ENCODE measurements at places on chromosomes 6 and 20.

DNA sequence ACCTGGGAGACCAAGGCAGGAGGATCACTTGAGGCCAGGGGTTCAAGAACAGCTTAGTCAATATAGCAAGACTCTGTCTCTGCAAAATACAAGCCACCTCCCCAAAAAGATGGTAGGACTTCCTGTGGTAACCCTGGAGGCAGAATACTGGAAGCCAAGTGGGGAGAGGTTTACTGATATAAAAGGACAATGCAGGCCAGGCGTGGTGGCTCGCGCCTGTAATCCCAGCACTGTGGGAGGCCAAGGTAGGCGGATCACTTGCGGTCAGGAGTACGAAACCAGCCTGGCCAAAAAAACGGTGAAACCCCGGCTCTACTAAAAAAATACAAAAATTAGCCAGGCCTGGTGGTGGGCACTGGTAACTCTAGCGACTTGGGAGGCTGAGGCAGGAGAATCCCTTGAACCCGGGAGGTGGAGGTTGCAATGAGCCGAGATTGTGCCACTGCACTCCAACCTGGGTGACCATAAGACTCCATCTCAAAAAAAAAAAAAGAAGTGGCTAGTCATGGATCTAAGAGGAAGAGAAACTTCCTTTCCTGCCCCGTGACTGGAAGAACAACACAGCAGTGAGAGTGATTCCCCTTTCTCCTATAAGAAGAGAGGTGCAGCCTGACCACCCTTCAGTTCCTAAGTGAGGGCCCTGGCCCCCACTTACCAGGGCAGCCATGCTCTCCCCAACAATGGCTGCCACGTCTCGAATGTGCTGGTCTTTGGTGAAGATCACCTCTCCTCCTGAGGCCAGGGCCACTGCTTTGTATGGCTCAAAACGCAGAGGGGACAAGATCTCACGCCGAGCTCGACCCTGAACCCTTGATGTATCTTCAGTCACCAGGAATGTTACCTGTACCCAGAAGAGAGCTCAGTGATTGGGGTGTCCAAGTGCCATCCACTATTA lies 6.2 kb downstream of the SAPCD1 start:
- no peak for DNase-seq

DNA sequence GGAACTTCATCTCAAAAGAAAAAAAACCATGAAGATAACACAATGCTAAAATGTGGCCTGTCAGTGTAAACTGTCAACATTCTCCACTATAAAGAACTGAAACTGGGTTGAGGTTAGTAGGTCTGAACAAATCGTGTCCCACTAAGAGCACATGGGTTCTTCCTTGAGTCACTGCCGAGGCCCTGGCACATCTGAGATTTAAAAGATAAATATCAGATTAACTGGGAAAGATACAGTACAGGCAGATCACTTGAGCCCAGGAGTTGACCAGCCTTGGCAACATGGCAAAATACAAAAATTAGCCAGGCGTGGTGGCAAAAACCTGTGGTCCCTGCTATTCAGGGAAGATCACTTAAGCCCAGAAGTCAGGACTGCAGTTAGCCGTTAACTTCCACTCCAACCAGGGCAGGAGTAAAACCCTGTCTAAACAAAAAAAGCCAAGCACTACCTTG lies 5.6 kb downstream of the EEF1A1 start:
- DNase-seq = no peak

GRCh38 chr6:156821707-156822106 lies 44.5 kb downstream of the ARID1B start:
- no peak for DNase-seq

DNA sequence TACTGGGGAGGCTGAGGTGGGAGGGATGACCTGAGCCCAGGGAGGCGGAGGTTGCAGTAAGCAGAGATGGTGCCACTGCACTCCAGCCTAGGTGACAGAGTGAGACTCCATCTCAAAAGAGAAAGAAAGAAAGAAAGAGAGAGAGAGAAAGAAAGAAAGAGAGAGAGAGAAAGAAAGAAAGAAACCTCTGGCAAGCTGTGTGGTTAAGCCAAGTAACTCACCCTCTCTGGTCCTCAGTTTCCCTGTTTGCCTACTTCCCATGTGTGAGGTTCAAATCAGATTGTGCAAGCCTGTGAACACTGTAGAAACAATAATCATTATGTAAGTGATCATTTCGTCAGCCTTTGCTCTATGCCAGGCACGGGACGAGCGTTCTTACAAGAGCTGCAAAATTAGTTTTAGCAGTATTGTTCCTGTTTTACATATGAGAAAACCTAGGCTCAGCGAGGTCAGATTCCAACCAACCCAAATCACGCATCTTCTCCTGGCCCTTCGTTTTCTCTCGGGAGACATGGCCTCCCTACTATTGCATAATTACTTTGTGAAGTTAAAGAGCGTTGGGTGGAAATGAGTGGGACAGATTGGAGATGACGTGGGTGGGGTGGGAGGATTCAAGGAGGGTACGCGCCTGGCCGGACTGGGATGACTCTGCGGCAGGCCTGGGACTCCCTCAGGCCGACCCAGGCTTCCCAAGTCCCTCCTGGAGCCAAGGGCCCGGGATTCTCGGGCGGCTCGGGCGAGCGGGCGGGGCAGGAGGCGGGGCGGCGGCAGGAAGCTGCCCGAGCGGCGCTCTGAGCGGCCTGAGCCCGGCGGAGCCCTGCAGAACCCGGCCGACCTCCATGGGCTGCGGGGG lies at the start of gene SNX21:
SNX21 (plus strand) TSS at position 770 of the 853 bp plus-strand sequence. CDS start 121 bp downstream, outside the sequence.
- DNase-seq = peak; percentile 6

- DNase-seq = no peak
Observed at GRCh38 chr6:14972379-14973067, 273.3 kb upstream of the JARID2 start.

GRCh38 chr6:112979830-112980229 lies 632.7 kb downstream of the RFPL4B start:
- no peak for DNase-seq

GRCh38 chr6:12637960-12638641 lies 78.5 kb upstream of the PHACTR1 start:
- no peak for DNase-seq

- DNase-seq = no peak
Observed at GRCh38 chr6:37783025-37783855, 36.3 kb upstream of the ZFAND3 start.

DNA sequence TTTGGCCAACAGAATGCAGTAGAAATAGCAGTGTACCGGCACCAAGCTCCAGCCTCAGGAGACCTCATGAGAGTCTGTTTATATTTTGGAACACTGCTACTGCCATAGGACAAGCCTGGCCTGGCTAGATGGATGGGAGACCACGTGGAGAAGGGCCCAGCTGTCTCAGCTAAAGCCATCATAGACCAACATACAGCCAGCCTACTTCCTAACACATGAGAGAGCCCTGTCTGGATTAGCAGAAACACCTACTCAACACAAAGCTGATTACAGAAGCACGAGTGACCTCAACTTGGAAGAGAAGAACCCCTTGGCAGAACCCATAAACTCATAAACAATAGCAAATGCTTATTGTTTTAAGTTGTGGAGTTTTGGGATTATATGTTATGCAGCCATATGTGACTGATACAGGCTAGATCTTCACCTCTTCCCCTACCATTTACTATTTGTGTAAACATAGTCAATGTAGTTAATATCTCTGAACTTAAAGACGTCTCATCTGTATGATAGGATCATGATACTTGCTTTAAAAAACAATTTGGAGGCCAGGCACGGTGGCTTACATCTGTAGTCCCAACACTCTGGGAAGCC lies 199.4 kb upstream of the ZNF217 start:
- no peak for DNase-seq

DNA sequence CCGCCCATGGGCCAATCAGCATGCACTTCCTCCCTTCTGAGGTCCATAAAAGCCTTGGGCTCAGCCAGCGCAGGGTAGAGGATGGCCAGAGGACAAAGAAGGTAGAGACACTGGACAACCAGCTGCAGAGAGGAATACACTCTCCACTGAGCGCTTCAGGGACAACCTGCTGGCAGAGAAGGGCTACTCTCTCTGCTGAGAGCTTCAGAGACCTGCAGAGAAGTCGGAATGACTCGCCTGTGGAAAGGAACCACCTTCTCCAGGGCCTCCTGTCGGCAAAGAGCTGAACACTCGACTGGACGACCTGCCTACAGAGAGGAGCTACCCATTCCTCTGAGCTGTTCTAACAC lies 31.4 kb upstream of the SLA2 start:
- no peak for DNase-seq

DNA sequence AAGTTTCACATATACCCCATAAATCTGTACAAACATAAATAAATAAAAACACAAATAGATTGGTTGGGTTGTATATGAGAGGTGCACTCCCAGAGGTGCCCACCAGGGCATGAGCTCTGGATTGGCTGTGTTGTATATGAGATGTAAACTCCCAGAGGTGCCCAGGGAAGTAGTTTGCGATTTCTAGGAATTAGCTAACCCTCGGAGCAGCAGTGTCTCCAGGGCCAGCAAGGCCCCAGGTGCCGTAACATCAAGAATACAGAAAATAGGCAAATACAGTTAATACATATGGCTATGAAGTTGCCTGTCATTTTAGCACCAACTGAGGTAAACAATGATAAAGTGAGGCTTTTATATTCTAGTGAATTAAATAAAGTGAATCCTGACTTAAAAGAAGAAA lies 5.4 kb upstream of the GINM1 start:
- no peak for DNase-seq

DNA sequence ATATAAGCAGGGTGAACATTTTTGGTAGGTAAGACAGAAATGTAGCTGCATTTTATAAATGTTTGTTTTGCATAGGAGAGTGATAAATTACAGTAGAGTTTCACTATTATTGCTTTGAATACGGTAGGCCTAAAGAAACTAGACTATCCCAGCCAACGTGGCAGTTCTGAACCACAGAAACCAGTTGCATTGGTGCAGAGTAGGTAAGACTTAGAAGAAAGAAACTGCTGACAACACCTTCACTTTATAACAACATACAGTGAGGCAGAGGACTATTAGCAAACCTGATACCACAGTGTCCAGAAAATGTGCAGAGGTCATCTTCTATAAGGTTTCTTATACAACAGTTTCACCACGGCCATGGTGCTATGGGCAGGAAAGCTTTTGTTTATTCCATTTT lies 566.1 kb downstream of the KIF16B start:
- no peak for DNase-seq

DNA sequence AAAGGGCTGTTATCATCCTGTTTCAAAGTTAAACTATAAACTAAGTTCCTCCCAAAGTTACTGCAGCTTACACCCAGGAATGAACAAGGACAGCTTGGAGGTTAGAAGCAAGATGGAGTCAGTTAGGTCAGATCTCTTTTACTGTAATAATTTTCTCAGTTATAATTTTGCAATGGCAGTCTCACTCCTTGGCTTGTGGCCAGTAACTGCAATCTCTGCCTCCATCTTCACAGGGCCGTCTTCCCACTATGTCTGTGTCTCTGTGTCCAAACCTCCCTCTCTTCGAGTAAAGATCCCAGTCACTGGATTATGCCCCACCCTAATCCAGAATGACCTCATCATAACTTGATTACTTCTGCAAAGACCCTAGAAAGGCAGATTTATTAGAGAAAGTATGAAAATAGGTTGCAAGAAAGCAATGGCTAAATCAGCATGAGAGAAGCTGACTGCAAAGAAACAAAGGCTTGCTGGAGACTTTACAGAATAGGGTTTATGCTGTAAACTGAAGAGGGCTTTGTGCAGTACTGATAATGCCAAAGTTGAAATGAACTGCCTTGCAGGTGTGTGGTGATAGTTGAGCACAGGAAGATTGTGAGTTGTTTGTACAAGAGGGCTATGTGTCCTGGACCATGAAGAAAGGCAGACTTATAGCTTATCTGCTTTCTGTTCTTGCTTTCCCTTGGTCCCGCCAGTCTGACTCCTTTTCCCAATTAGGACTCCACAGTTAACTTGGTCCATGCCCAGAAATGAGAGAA lies 28.4 kb downstream of the GPX6 start:
- DNase-seq = no peak

- no peak for DNase-seq
Observed at GRCh38 chr20:2138396-2138795, 36.8 kb downstream of the STK35 start.

- no peak for DNase-seq
Observed at GRCh38 chr20:25049261-25050060, 8.5 kb downstream of the ACSS1 start.

DNA sequence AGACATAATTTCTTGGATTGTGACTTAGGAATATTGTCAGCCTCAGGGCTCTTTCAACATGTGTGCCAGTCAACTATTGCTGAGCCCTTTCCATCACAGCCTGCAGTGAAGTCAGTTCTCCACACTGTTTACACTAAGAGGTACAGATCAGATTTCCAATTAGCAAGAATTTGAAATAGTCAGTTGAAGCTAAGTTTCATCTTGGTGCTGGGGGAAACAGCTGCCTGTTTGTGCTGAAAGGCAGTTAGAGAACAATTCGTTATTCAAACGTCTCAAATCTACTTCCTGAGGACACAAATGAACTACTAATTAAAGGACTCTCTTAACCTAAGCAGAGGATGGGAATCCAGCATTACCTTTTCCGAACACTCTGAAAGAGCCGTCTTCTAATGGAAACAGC lies 25.9 kb downstream of the ADGRF1 start:
- no peak for DNase-seq

- no peak for DNase-seq
Observed at GRCh38 chr6:144690666-144691065, 405.5 kb downstream of the UTRN start.

DNA sequence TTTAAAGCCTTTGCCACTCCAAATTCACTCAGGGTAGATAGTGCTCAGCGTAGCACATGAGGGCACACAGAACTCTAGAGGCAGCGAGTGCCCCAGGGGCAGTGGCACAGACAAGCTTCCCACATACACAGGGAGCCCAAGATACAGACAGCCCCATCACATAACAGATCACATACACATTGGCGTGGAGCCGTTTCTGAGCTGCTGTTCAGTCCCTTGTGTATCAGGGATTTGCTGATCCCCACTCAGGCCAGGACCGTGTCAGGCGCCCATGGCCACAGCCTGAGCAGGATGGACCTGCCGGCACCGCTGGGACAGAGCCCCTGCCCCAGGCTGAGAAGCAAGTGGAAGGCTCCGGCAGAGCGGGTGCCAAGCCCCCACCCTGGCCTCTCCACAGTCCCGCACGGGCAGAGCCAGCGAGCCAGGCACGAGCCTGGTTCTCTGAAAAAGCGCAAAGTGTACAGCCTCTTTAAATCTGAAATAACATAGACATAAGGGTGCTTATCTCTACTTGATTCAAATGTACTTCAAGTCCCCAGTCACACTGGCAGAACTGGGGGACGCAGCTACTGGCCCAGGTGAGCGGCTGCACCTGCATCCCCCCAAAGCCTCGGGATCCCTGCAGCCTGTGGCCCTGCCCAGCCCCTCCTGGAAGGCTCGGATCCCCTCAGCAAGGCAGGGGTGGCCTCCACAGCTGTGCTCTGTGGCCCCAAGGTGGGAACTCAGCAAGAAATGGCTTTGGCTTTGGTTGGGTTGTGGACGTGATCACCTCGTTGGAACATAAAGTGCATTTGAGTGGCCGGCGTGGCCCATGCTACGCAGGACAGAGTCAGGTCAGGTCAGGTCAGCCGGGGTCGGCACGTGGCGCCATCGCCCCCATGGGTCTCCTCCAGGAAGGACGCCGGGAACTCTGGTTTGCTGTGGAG lies 231.3 kb downstream of the ERMARD start:
- no peak for DNase-seq
